ENCODE measurements at places on chromosomes 13 and 19.
A peak's percentile ranks its signal among the peaks of the same experiment; 100 is the strongest.

DNA sequence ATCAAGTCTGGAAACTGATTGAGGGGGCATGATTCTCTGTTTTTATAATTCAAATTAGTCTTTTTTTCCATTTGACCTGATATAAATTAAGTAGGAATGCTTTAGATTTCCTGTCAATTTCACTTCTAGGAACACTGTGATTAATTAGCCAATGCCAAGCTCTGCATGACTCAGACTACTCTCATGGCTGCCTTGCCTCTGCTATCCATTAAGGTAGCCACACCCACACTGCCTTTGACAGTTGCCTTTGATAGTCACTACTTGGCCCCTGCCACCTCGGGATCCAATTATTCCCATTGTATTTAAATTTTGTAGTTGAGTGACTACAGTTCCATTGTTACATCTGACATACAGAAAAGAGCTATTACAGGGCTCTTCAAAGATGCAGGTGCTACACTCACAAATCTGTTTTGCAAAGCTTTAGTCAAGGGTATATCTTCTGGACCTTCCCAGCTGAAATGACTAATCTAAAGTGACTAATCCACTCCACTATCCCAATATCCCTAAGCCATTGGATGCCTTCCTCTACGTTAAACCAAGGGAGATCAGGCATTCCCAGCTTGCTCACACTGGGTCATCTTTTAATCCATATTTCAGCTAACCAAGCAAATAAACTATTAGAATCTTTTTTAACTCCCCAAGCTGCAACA is 1193.1 kb upstream of the MIR17HG start:
- no peak for DNase-seq

- no peak for DNase-seq
These were observed 8.8 kb downstream of the IGFL4 start for GRCh38 chr19:46031781-46032596.

DNA sequence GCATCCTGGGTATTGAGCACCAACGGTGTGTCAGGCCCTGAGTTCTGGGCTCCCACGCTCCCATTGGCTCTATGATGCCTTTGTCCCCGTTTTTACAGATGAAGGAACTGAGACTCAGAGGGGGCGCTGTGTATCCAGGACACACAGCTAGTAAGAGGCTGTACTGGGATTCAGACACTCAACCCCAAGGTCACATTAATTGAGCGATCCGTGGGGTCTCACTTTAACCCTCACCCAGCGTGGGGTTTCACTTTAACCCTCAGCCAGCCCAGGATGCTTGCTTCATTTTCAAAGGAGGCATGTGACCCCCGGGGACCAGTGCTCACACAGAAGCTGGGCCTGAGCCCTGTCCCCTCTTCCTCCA is 42.6 kb downstream of the CYP4F22 start:
- DNase-seq: peak; percentile 45

DNA sequence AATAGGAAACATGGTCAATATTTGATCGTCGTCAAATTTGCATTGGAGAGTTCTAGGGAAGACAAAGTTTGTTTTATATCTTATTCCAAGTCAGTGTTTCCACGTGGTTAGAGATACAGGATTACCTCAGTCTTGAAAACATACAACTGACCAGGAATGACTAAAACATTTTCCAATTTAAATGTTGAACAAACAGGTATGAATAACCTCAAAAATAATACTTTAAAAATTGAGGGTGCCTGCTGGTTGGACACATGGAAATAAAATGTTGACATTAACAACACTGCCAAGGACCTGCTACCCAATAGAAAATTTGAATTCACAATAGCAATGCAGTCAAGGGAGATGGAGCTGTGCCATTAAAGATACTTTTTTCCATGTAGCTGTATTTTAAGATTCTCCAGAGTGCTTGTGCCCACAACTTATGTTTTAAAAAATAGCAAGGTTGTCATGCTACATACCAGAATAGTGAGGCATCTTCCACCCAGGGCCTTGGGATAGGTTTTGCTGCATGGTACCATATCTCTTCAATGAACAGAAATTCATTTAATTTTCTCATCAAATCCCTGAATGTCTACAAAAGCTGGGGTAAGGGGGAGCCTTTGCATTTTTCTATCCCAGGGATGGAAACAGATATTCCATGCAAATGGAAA is 260.8 kb downstream of the EFNB2 start:
- no peak for DNase-seq

GRCh38 chr13:28459911-28460310 is 35.0 kb downstream of the FLT1 start:
- DNase-seq: no peak

GRCh38 chr13:108974686-108975085 is 345.3 kb downstream of the MYO16 start:
- DNase-seq: no peak

DNA sequence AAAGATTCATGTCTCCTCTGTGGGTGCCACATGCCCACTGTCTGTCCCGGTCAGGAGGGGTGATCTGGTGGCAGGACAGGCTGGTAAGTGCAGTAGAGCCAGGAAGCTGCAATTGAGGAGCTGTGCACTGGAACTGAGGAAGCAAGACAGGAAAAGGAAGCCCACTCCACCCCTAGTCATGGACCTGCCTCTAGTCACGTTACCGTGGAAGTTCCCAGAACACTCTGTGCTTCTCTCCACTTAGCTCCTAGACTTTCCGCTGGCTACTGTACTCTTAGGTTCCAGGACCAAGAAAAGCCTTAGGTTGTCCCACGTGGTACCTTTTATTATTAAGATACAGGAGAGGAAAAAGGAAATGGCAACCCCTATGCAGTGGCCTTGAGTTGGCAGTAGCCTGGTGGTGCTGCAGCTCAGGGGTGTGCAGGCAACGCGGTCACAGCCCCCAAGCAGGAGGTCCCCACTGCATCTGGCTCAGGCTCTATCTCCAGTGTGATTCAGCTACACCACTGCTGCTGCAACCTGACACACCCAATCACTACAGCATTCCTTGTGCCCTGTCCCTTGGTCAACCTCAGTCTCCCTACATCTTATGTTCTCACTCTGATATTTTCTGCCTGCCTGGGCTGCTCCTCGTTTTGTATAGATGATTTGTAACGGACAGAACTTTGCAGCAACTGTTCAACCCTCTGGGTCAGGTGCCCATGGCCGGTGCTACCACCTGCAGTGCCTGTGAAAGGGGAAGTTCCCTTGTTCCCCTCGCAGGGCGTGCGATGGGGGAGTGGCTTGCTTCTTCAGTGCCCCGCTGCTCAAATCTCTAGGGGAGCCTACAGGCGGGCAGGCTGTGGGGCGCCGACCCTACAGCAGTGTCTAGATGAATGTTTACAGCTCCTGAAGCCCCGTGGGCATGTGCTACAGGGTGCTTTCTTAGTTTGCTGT is 24.4 kb upstream of the GPR12 start:
- DNase-seq: no peak

DNA sequence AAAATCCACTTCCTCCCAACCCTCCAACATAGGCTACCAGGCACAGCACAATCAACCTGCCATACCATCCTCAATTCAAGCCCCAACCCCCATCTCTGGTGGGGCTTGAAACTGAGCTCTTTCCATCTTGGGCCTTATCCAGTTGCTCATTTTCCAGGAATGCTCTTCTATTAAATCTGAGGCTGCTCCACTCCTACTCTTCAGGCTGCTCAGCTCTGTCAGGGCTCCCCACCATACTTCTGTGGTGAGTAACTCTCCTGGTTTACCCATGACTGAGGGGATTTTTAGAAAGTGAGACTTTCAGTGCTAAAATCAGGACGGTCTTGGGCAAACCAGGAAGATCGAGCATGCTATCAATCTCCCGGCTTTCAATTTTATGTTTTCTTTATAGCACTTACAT is 512.8 kb downstream of the LMO7 start:
- no peak for DNase-seq

GRCh38 chr13:109875746-109876145 is 89.4 kb upstream of the IRS2 start:
- no peak for DNase-seq

- DNase-seq: no peak
These were observed 1202.0 kb downstream of the EFNB2 start for GRCh38 chr13:105333416-105333815.

DNA sequence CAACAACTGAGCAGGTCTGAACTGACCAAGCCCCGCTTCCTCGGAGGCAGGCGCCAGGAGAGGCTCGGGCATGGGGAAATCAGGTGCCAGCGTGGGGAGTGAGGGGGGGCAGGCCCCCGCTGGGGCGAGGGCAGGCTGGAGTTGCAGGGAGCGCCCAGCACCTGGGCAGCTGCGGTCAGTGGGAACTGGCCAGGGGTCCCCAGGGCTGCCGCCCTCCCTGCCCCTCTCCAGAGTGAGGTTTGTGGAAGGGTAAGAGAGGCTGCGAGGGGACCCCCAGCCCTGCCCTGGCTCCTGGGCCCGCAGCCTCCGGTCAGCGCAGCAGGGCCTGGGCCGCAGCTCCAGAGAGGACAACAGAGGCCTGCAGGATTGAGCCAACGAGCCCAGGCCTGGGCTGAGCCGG is 32.5 kb downstream of the PIP5K1C start:
- DNase-seq: no peak

- no peak for DNase-seq
These were observed 2.6 kb downstream of the ERICH4 start for GRCh38 chr19:41445575-41445974.

DNA sequence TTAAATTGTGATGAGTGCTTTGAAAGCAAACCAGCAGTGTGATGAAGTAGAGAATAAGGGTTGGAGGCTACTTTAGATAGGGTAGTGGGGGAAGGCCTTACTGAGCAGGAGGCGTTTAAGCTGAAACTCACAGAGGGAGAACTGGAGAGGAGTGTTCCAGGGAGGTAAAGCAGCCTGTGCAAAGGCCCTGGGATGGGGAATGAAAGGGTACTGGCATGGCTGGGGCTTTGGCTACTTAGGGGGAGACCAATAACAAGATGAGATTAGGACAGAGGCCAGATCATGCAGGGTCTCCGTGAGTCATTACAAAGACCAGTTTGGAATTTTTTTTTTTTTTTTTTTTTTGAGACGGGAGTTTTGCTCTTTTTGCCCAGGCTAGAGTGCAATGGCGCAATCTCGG is 1.1 kb downstream of the PPP5C start:
- DNase-seq: no peak

- no peak for DNase-seq
These were observed 51.9 kb upstream of the SLC15A1 start for GRCh38 chr13:98804336-98804855.

DNA sequence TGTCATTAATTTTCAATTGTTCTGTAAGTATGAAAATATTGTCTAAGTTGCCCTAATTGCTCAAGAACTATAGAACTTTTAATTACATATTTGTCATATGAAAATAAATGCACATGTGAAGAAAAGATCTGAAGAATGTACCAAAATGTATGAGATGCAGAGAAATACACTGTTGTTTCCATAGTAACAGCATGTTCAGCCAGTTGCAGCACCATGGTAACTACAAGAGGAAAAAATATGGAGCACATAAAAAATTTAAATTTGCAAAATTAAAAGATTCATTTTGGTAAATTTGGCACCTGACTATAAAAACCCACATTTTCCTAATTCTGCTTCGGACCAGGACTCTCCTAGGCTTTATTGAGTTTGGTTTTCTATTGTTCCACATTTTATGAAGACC is 1170.0 kb upstream of the MIR17HG start:
- no peak for DNase-seq

- DNase-seq: no peak
These were observed 38.5 kb upstream of the MAB21L1 start for GRCh38 chr13:35514801-35515502.
